ENCODE measurements at places on chromosomes 4 and X.

DNA sequence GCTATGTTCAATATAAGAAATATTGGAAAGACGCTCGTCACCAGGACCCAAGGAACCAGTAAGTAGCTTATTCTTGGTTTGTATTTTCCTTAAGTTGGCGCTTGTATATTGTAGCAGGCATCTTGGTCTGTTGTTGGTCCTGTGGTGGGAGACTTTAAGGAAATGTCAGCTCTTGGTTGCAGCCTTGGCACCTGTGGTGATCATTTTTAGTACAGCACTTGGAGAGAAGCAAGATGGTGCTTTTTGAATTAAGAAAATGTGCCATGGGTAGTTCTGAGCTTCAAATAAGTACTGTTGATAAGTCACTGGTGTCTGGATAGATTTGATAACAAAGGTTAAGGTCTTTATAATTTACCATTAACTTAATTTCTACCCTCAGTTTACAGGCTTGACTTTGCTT is 1.1 kb downstream of the RPS3A start:
- DNase-seq: no peak

DNA sequence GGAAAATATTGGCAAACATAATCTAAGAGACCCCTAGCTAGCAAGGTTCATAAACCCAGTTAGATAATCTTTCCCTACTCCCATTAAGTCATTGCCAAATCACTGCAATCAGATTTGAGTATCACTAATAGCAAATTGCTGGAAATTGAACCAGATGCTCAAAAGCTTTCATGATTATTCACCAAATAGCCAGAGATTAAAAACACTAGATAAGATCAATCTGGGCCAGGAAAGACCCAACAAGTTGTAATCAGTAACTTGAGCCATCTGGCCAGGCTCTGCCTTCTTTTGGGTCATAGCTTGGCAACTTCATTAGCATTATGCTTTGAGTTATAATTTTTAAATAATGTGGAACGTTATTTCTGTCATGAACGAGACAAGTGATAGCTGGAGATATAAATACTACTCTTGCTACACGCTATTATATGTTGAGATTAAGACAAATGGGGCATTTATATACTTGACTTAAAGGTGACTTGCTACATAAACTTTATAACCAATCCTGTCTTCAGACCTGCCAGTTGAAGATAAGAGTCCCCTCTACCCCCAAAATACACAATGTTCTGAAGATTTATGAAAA is 196.6 kb upstream of the EDNRA start:
- DNase-seq: no peak

- DNase-seq: no peak
These were observed 13.8 kb upstream of the ATOH1 start for GRCh38 chr4:93814722-93815121.

- peak; percentile 53 for DNase-seq
These were observed 34.3 kb downstream of the NLGN3 start for GRCh38 chrX:71178908-71179307.

- no peak for DNase-seq
These were observed 19.7 kb upstream of the FHIP1A start for GRCh38 chr4:151389311-151389710.

GRCh38 chr4:31104043-31104442 is 383.9 kb downstream of the PCDH7 start:
- DNase-seq: no peak

GRCh38 chr4:189202869-189203271 is 737.8 kb upstream of the FRG1 start:
- DNase-seq: no peak

DNA sequence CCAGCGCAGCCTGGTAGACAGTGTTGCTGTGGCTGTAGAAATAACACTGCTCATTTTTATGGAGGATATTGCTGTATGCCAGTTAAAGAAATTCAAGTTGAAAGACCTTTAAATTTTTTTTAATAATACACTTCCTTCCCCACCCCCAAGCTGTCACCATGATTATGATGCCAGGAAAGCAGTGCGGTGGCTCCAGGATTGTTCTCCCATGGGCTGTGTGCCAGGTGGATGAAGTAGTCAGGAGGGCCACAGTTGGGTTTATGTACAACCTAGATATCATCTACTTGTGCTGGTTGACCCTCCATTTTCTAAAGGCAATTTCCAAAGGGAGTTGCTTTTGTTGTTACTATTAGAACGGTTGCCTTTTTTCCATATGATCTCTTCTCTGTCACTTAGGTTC is 136.6 kb downstream of the AFF1 start:
- DNase-seq: no peak

- peak; percentile 41 for DNase-seq
These were observed 38.4 kb downstream of the NAP1L5 start for GRCh38 chr4:88659055-88659889.

GRCh38 chr4:108831886-108832285 is 69.0 kb upstream of the ETNPPL start:
- DNase-seq: no peak

- DNase-seq: no peak
These were observed 194.2 kb downstream of the RAPGEF2 start for GRCh38 chr4:159297091-159297490.

- DNase-seq: no peak
These were observed 755.8 kb downstream of the RPA4 start for GRCh38 chrX:97639526-97639925.

DNA sequence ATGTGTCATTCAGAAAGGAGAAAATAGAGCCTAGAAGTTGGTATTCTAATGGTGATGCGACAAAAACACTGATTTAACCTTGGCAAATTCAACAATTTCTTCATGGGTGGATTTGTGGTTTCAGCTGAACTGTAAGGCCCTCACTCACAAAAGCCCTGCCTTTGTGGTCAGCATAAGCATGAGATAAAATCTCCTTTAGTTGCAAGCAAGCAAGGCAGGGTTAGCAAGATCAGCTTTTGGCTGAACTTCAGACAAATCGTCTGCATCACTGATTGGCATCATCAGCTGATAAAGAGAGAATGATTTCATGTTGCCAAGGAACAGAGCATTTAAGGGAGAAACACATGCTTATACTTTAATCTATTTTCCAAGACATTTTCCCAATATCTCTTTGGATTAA is 2582.2 kb downstream of the PCDH7 start:
- no peak for DNase-seq

All from activated T-cell treated with anti-CD3 and anti-CD28 coated beads, Interleukin-2, amount 50 U/mL, for 48 hours (primary cell).